Stimulated activated CD8-positive, alpha-beta memory T cell treated with anti-CD3 and anti-CD28 coated beads, Interleukin-15, amount 100 ng/mL, for 24 hours (primary cell): ENCODE measurements at places on chromosomes 2 and 18.

DNA sequence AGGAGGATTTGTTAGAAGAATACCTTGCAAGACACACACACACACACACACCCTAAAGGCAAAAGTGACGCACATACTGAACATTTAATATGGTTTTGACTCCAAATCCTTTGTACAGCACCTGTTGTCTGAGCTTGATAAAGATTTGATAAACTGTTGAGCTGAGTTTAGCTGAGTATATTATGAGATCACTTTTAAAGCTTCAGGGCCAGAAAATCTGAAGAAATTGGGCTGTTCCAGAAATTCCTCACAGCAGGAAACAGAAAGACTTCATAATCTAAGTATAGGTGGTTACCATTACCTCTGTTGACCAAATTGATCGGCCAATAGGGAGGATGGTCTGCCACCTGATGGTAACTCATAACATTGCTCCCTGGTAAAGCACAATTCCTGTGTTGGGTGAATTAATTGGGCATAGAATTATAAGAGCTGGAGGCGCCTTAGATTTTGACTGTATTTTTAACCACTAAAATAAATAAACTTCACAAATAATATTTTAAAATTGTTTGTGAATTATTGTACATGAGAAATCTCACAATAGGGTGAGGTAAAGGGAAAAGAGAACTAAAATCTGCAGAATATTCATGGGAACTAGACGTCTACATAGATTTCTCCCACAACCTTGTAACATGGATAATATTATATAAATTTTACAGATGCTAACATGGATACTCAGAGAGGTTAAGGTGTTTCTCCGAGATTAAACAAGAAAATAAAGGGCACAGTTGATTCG, 21.8 kb upstream of the RPIA start:
- DNase-seq, result no peak

DNA sequence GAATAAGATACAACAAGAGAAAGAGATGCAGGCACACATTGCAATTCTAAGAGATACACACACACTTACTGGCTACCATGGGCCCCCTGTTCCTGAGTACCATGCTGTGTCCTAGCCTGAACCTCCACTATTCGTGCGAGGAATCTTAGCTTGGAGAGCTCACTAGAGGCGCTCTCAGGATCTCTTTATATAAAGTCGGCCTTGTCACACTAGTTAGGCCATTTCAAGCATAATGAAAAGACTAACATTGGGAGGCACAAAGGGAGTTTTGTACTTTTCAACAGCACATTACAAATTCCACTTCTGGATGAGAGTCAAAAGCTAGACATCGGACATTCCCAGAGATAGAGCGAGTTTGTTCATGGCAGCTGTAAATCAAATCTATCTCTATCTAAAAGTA, 365.2 kb downstream of the DSEL start:
- no peak for DNase-seq

DNA sequence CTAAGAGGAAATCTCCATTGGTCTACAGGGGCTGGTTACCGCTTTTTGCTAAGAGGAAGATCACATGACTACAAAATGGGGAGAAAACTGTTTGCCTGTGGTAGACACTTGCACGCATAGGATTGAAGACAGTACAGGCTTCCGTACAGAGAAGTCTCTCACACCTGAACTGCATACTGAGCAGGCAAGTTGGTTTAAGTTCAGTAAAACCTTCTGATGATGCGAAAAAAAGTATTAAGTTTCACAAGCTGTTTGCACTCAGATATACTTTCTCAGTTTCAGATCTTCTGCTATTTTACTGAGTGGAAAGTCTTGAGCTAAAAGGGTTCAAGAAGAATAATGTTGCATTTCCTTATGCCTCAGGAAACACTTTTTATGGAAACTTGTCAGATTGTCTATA, 292.2 kb upstream of the MC4R start:
- DNase-seq, result no peak

- DNase-seq, result no peak
These were observed 202.1 kb downstream of the RNF144A start for GRCh38 chr2:7119132-7119835.

DNA sequence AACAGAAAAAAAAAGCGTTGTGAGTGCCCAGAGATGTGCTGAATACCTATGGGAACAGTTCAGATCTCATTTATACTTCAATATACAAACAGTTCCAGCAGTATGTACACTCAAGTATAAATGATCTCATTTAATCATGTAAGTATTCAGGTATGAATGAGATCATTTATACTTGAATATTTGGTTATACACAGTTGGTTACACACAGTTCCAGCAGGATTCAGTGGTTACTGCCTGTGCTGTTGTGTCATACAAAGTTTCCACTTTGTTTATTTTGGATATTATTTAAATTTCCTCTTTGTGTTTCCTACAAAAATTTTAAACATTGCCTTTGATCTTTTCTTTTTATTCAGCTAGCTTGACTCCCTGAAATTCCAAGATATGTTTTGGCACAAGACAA, 293.5 kb upstream of the SLC39A10 start:
- DNase-seq, result no peak

DNA sequence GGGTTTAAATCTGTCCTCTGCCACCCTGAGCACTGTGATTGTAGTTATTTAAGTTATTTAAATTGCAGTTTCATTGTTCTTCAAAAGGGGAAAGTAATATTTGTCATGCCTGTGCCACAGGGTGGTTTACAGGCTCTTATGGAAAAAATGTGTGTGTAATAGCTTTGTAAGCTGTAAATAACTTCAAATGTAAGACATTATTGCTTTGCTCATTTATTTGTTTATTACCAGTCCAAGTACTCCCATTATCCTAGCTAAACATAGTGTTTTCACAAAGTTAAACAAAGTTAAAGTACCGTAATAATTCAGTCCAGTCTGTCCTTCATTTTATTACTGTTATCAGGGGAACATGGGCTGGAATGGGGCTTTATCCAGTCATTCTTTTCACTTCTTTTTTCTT, 43.4 kb upstream of the IGFBP2 start:
- no peak for DNase-seq

GRCh38 chr18:48784656-48785055, 166.1 kb downstream of the SMAD7 start:
- DNase-seq, result no peak

DNA sequence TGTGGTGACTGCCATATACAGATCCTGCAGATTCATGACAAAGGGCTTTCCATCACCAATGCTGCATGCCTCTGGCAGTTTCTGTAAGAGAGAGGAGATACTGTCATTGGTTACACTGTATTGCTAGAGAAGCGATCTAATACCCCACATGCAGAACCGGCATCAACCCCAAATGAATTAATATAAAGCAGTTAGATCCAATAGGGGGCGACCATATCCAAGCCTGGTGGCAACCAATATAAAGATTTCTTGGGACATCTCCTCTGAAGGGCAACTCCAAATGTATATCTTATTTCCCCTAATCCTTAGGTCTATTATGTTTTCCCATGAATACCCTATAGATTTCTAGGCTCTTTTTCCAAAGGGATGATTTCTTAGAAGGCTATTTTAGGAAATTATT, 17.4 kb upstream of the IHH start:
- DNase-seq, result no peak

- no peak for DNase-seq
These were observed 80.0 kb upstream of the ZNF532 start for GRCh38 chr18:58784601-58785137.

DNA sequence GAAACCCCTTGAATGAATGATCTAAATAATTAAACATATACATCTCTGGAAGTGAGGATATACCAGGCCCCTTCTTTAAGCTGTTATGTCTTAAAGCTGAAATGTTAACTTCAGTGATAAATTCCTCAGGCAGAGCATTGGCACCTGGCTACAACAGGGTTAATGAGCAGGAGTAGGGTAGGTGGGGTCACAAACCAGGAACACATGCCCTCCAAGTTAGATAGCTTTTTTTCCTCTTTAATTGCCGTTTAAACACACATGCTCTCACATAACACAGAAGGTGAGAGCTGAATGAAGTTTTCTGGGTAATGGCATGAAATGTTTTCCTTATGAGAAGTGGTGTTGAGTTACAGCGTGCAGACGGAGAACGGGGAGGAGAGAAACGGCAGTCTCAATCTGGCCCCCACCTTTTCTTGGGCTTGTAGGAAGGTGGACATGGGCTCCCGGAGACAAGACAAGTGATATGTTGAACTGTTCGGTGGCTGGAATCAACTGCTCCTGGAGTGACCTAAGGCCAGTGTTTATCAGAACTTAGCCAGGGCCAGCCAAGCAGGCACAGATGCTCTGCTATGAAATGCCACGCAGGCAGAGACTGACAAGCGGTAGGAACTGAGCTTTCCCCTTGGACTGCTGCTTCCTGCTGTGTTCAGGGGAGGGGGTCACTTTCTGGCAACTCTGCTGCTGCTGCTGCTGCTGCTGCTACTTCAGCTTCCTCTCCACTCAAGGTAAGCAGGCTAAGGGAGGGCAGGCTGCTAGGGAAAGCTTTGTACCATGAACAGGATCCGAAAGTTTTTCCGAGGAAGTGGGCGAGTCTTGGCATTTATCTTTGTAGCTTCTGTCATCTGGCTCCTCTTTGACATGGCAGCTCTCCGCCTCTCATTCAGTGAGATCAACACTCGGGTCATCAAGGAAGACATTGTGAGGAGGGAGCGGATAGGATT, at the start of gene GALNT5:
TSS of gene GALNT5 (plus strand) at position 394 of the 941 bp plus-strand sequence. CDS start at position 772, 378 bp downstream.
- no peak for DNase-seq

GRCh38 chr2:134107402-134107801, 146.5 kb upstream of the MGAT5 start:
- no peak for DNase-seq

GRCh38 chr2:160516547-160517365, 23.1 kb upstream of the RBMS1 start:
- DNase-seq, result no peak

GRCh38 chr18:28189400-28190239, 12.7 kb upstream of the CDH2 start:
- DNase-seq, result no peak

GRCh38 chr2:46974659-46975058, 59.1 kb upstream of the MCFD2 start:
- no peak for DNase-seq

DNA sequence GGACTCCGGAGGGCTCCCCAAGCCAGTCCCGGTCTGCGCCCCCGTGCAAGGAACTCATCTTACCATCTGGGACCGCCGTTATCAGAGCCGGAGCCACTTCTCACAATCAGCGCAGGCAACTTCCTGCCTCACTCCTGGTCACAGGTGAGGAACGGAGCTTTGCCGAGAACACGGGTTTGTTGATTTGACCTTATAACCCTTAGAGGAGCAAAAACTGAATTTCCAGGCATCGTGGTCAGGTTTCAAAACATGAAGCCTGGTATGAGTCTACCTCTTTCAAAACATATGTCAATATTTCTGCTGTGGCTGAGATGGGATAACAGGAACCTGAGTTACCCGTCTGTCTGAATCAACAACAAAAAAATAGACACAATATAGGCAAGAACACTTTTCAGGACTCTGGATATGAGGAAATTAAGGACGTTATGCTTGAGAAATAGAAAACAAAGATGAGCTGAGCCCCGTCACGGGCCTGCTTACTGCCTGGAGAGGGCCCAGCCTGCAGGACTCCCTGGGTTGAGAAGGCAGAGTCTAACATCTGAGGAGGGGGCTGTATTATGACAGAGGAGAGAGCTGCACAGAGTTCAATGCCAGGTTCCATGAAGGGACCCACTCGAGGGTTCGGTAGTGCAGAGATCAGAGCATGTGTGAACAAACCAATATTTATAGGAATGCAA, 148.7 kb downstream of the NDUFA10 start:
- DNase-seq, result no peak

GRCh38 chr2:159912580-159912979, 114.6 kb upstream of the CD302 start:
- no peak for DNase-seq

GRCh38 chr2:223519471-223519870, 82.7 kb downstream of the SCG2 start:
- no peak for DNase-seq

DNA sequence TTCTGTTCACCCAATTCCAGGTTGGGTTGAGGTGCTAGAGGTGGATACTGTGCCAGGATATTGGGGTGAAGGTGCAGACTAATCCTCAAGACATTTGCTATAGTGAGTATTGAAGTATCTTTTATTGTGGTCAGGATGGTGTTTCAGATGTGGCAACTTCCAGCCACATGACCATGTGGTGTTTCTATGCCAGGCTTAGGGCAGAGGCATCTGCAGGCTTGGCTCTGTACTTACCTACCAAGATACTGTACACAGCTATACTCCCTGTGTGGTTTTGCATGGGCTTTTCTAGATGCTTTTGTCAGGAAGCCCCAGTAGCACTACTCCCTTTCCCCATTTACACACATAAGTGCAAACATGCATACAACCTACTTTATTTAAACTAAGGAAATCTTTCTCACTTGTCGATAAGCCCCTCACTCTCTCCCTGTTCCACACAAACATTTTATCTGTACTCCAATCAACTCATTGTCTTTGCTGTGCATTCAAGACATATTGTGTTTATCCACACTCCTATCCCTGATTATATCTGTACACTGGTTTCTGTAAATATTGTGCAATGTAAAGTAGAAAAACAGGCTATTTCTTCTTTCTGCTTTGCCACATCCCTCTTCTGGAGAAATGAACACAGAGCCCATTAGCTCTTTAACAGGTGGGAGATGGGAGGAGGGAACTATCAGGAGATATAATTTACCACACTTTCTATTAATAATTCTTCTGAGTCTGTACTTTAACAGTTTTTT, 12.3 kb downstream of the ARL6IP6 start:
- DNase-seq, result no peak

DNA sequence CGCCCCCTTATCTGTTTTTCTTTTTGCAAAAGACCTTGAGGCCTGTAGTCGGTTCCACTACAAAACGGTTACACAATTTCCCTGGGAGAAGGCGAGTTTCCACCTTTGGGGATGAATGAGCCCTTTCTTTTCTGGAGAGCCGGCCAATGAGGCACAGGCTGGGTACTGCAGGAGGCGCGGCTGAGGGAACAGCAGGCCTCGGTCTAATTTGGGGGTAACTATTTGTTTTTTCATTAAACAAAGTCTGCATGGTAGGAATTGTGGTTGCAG, 129.2 kb downstream of the MYCN start:
- no peak for DNase-seq

DNA sequence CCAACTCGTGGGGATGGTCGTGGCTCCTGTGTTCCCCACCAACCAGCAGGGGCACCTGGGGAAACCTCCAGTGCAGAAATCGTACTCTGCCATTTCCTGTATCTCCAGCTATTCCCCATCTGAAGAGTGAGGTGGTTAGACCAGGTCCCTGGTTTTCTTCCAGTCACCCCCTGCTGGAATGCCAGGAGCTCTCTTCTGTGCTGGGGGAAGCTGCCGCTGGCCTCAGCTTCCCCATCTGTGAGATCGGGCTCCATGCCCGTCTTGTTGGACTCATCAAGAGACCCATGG, 119.7 kb downstream of the INHBB start:
- DNase-seq, result no peak

DNA sequence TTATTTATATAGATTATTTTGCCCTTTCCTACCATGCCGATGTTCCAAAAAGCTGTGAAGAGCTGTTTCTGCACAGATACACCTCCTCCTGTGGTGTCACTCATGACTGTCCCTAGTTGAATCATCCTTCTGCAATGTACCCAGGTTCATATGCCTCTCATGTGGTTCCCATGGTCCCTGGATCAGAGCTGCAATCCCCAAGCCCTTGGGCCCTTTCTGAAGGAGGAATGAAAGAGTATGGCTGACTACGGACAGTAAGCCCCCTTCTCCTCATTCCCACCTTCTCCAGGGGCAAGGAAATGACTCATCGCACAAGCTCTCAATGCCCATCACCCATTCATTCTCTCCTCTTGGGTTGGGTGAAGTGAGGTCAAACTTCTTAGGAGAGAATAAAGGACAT, 63.9 kb upstream of the ACVR1 start:
- no peak for DNase-seq

GRCh38 chr2:13611939-13612338, 895.2 kb downstream of the TRIB2 start:
- DNase-seq, result no peak
